ENCODE measurements at places on chromosomes 11 and 22. TPM values are rescaled to one million over a fixed set of nuclear protein-coding genes. Genes with fewer than 3 reads are reported as not detected.

Gene PNPLA3
- total RNA-seq, result 3.5 TPM

Gene PHOX2A
- total RNA-seq, result not detected

Gene CNIH2
- under 0.01 TPM for total RNA-seq

Gene RFPL3
- not detected for total RNA-seq

Gene SAA2
- total RNA-seq, result 37.6 TPM
